ENCODE measurements at places on chromosomes 5 and 9.

GRCh38 chr5:172496671-172497371 lies 42.5 kb upstream of the SH3PXD2B start:
- DNase-seq = no peak

- no peak for DNase-seq
These were observed 1048.7 kb upstream of the WWC1 start for GRCh38 chr5:167242701-167243100.

GRCh38 chr9:113428062-113428615 lies 17.6 kb downstream of the C9orf43 start:
- no peak for DNase-seq

DNA sequence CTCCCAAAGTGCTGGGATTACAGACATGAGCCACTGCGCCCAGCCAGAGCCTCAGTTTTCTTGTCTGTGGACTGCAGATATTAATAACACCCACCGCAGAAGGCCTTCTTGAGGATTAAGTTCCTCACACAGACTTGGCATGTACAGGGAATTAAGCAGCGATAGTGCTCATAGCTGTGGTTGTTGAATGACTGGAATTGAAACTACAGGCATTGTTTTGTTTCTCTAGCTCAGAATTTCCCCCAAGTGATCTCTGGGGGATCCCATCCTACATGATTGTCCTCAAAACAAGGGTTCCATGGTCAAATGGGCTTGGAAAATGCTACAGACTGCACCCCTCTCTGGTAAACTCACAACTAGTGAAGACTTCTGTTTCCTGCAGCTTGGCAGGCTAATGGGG lies 44.2 kb upstream of the TDRD7 start:
- DNase-seq = no peak

GRCh38 chr5:170751631-170752030 lies 31.9 kb upstream of the GABRP start:
- DNase-seq = no peak

DNA sequence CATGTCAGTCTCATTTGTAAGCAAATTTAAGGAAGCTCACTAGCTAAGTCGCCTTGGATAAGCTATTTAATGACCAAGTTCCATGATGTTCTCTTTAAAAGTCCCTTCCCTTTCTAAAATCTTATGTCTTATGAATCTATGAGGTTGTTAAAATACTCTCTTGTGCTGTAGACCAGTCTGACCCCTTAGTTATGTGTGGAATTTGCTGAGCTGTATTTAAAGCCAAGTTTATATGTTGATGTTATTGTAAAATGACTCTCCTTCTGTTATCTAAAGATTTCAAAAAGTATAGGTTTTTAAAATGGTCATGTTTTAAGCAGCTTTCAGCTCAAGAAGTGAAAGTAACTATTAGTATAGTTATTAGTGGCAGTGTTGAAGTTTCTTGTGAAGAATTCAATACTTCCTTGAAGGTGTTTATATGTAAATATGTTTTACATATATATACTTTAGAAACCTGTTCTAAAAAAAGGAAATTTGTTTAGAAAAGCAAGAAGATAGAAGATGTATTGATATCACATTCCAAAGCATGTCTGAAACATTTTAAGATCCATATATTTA lies 92.2 kb downstream of the CDC42SE2 start:
- no peak for DNase-seq

DNA sequence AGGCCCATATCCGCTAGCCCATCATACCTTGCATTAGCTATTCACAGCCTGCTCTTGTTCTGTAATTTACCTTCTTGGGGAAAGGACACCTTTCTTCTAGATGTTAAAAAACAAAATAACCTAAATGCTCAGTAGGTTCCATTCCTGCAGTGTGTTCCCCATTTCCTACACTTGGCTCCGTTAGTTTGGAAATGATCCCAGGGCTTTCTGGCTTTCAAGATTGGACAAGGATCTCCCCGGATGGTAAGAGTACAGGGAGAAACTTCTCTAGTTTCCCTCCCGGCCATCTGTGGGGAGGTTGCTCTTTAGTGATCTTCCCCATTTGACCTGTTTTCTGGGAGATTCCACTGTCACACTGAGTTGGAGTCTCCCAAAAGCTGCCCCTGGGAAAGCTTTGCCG lies 27.3 kb upstream of the STC2 start:
- no peak for DNase-seq

- peak; percentile 6 for DNase-seq
These were observed 3.9 kb downstream of the MLLT3 start for GRCh38 chr9:20618361-20618802.

- DNase-seq = no peak
These were observed 3.3 kb downstream of the ANKS6 start for GRCh38 chr9:98793031-98793430.

- DNase-seq = no peak
These were observed 58.6 kb downstream of the BARX1 start for GRCh38 chr9:93896496-93897033.

DNA sequence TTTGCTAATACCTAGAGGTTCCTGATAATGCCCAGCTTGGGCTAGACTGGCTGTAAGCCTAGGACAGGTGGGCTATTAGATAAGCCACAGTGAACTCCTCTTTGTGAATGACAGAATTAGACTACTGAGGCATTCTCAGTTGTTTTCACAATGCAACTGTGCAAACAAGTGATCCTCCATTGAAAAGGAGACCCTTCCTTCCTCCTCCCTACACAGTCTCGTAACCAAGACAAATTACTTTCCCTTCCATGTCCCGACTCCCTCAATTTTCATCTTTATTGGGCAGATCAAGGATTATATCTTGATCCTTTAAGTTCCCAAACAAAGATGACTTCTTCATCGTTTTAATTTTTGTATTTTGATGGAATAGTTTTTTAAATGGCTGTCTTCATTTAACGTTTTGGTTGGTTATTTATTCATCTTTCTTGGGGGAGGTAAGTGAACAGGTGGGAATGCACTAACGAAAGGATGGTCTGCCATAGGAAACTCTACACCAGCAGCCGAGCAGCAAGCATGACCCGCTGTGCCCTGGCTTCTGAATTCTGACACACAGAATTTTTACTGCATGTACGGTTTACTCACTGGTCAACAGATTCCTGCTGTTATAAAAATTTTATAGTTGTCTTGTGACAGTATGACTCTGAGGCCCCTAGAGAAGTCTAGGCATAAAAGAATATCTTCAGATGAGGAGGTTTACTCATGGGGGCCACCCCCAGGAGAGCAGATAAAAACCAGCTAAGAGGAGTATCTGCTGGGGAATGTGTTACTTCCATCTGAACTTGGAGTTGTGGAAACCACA lies 137.5 kb upstream of the TUT7 start:
- no peak for DNase-seq

- DNase-seq = no peak
These were observed 215.4 kb upstream of the CTNND2 start for GRCh38 chr5:12119657-12120056.

DNA sequence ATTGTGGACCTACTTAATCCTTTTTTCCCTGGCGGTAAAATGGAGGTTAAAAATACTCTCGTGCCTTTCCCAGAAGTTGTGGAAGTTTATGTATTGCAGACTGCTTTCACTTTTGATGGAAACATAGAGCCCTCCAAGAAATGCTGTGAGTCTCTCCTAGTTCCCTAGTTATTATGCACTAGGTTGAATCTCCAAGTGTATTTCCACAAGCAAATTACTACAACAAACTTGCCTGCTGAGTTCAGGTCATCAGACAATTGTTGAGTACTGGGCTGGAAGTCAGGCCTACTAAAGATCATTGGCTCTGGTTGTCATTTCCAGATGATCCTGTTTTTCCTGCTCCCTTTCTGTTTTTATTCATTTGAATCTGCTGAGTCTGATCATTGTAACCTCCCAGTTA lies 104.1 kb downstream of the CD180 start:
- no peak for DNase-seq

- no peak for DNase-seq
These were observed 108.3 kb downstream of the DENND1A start for GRCh38 chr9:123821619-123822018.

DNA sequence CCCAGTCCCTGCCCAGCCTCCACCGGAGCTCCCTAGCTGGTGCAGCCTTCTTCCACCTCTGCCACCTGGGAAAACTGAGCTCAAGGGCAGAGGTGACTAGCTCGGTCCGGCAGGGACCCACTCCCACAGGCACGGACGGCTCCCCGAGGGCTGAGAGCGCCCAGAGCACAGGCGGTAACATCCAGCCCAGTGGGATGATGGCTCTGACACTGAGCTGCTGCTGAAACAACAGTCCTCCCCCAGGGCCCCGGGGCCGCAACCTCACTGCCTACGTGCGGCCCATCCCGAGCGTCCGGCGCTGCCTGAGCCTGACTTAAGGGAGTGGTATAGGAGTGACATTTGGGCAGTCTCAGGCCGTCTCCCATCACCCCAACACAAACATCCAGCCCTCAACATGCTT lies 3.7 kb downstream of the FAM163B start:
- DNase-seq = no peak

DNA sequence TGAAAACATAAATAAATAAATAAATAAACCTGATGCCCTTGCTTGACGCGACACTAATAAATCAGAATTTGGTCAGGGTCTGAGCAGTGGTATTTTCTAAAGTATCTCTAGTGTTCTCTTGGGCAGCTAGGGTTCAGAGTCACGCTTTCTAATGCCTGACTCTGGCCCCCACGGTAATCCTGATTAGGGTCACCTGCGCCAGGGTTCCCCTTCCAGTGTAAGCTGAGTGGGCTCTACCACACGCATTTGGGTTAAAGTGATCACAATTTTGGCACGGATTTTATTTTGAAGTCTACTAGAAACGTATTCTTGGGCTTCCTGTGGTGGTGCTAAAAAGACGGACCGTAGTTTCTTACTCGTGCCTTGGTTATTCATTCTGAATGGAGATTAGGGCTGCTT lies 651 bp downstream of the TTC1 start:
- DNase-seq = no peak

DNA sequence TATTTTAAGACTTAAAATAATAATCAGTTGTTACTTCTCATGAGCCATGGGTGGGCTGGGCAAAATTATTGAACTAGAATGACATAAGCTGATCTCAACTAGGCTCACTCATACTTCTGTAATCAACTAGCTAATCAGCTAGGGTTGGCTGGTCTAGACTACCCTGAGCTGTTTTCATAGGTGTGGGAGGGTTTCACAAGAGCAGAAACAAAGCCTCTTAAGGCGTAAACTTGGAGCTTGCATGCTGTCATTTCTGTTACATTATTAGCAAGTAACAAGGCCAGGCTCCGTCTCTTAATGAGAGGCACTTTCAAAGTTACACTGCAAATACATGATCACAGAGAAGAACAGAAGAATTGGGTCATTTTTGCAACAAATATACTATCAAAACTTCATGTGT lies 57.2 kb upstream of the GHR start:
- no peak for DNase-seq

GRCh38 chr5:171152382-171152781 lies 156.7 kb upstream of the TLX3 start:
- DNase-seq = no peak

DNA sequence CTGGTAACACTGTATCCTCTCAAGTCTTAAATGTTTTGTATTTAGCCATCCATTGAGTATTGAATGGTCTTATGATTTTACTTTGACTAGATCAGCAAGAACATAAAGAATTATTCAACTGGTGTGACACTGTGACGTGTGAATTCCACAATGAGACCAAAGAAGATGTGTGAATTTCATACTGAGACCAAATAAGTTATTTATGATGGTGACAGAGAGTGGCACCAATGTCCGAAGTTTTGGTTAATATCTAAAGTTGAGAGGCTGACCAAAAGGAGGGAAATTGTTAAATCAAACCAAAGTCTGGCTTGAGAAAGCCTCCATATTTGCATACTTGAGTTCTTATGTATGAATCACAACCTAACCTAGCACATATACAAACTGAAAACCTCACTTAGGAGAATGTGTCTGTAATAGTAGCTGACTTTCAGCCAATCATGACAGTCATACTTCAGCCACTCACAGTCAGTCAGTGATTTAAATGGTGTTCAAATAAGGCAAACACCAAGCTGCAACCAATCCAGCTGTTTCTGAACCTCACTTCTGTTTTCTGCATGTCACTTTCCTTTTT lies 31.5 kb upstream of the FAM170A start:
- no peak for DNase-seq

DNA sequence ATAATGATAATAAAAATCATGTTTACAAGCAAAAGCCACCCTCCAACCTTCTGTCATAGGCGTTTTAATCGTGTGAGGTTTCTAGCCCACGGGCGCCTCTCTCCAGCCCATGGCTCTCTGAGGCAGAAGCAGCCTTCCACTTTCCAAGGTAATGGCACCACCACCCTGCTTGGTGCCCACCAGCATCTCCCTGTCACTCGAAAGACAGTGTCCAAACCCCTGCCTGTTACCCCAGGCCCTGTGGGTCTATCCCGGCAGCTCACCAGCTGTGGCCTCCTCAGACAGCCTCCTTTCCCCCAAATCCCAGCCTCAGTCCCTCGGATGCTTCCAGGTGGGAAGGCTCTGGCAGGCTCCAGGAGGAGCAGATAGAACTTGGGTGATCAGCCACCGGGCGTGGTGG lies 123.8 kb upstream of the LPCAT1 start:
- no peak for DNase-seq

- no peak for DNase-seq
These were observed 86.9 kb downstream of the BASP1 start for GRCh38 chr5:17304282-17304681.

DNA sequence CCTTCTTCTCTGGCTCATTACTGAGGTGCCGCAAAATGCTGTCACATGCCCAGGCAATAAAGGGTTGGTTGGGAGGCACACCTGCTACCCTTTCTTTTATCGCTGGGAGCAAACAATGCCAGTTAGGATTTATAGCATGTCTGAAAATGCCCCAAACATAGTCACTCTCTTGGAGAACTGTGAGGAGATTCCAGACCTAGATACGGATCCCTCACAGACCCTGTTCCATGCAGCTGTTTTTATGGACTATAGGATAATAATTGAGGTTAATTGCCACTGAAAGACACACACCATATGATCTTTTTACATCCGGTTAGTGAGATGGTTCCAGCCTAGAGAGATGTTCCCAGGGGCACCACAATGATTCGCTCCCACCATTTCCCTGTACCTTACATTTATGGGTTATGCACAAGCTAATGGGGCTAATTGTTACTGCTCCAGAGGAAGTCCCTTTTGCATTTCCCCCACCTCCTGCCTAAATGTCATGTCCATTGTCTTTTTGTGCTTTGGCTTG lies 318.1 kb downstream of the PIK3R1 start:
- DNase-seq = no peak

DNA sequence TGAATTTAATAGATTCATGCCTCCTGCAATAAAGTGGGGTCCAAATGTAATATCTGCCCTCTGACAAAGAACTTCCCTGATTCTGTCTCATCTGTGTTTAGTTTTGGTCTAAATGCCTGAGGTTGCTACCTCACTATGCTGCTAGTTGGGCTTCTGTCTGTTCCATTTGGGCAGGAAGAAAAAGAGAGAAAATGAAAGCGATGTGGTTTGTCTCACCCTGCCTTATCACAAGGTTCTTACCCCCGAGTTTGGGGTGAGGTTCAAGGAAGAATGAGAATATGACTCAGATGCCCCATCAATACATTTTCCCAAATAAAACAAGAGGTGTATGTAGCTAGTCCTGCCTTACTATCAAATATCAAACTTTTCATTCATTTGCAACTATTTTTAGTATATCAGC lies 132.1 kb upstream of the MTAP start:
- peak; percentile 6 for DNase-seq

GRCh38 chr5:114473541-114473940 lies 111.7 kb downstream of the KCNN2 start:
- DNase-seq = no peak

- DNase-seq = no peak
These were observed 54.2 kb upstream of the IRX4 start for GRCh38 chr5:1936901-1937300.

All from CD4-positive, alpha-beta T cell treated with Interleukin-6 at 100 ng/mL for 8 hours (primary cell).